ENCODE measurements at places on chromosomes 2 and 18.
A peak's percentile ranks its signal among the peaks of the same experiment; 100 is the strongest.

DNA sequence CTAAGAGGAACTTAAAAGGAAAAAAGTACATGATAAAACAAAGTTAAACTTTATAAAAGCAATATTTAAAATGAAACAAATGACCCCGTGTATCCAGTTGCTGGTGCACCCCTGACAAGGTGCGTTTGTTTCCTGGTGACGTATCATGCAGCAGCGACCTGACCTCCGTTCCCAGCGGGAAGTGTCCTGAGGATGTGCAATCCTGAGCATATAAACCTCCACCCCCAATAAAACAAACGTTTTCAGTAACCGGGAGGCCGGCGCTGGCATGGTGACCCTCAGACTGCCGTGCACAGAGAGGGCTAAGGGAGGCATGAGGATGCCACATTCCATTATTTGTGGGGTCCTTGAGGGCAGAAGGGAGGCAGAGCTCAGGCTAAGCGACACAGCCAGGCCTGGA is 14.8 kb downstream of the SLC66A2 start:
- no peak for DNase-seq

DNA sequence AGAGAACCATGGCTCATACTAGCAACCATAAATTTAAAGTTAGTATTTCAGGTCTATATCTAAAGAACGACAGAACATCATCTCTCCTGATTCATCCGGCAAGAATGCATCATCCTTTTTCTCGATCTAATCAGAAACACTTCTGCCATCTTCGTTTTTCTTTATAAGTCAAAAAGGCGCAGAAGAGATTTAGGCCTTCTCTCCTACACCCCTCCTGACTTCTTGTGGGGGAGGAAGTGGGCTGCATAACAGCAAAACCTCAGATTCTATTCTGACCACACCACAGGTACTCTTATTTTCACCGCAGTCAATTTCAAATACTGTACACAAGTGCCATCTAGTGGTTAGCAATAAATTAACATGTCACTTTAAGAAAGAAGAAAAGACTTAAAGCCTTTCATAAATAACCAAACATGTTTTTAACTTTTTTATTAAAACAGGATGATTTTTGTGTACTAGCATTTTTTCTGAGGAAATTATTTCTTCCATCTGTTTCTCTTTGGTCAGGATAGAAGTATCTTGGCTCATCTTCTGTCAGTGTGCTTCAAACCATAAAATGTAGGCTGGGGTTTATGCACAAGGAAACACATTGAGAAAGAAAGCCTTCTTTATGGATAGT is 48.4 kb upstream of the PIK3C3 start:
- peak; percentile 58 for DNase-seq

DNA sequence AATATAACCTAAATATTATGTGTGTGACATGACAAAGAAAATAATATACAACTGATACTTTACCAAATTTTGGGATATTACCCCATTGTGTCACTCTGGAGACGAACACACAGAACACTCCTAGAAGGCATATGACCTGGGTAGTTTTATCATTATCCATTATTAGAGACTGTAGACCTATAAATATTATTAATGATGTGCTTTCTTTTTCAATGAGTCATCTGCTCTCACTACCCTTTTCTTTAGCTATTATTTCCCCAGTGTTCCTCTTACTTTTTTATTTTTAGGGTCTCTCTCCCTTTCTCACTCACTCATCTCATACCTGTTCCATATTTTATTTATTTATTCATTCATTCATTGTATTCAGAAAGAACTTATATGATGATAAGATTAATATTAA is 143.3 kb upstream of the ITGA4 start:
- no peak for DNase-seq

- DNase-seq, result no peak
Observed at GRCh38 chr2:200225951-200226350, 80.5 kb upstream of the SPATS2L start.

DNA sequence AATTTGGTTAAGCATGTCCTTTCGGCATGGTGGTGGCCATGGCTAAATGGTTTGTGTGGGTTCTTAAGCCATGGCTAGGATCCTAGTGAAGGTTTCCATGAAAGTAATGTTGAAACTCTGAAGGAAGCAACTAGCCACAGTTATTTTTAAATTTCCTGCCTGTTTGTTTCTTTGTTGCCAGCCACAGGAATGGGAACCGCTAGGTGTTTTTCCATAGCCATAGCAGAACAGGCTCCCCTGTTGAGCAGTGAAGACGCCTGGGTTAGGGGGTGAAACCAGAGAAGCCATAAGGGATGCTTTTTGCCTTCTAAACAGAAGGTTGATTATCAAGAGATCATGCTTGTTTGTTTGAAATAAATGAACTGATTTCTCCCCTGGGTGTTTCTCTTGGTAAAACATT is 60.1 kb upstream of the CHMP1B start:
- no peak for DNase-seq

DNA sequence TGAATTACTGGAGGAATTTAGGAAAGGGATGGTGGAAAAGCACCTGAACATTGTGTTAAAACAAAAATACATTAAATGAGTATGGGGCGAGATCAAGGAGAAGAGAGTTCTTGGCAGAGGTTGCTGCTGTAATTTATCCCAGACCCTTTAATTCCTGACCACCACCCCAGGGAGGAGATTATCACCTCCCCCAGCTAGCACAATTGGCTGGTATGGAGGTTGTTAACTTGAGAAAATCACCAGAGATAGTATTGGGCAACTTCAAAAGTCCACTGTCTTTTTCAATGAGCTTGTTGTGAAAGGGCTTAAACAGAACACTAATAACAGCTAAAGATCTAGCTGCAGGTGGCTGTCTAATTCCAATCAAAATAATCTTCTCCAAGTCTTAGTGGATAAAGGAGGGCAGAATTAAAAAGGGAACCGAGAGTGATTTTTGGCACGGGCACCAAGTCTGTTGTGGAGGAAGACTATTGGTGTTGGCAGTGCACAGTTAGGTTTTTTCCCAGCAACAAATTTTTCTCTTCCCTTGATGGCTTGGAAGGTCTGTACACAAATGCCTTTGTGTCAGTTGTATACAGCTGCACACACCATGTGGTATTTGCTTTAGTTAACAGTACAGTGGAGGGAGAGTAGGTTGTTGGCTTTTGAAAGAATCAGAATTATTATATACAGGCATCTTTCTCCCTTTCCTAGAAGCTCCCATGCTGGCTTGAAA is 289.5 kb downstream of the SLC4A3 start:
- DNase-seq, result no peak

GRCh38 chr18:59821983-59822382 is 77.8 kb upstream of the PMAIP1 start:
- no peak for DNase-seq

DNA sequence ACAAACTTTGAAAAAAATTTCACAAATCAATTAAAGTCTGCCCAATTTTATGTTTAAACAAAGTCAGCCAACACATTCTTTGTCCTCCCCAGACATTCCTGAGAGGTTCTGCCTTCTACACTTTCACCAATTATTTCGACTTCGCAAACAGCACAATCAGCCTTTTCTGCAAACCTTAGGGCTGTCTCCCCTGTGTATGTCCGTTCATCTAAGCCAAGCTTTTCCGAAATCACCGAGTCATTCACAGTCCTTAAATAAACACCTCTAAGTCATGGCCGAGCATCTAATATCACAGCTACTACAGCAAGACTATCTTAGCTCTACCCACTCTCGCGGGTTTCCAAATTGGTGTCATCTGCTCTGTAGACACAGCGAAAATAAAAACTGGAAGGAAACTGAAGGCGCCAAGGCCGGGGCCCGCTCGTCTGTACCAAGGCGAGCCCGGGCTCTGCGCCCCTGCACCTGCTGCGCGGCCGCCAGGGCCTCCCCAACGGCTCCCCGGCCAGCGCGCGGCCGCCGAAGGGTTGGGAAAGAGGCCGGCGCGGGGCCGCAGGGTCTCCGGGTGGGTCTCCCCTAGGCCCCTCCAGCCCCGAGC is 730 bp downstream of the ODC1 start:
- DNase-seq, result peak; percentile 51

DNA sequence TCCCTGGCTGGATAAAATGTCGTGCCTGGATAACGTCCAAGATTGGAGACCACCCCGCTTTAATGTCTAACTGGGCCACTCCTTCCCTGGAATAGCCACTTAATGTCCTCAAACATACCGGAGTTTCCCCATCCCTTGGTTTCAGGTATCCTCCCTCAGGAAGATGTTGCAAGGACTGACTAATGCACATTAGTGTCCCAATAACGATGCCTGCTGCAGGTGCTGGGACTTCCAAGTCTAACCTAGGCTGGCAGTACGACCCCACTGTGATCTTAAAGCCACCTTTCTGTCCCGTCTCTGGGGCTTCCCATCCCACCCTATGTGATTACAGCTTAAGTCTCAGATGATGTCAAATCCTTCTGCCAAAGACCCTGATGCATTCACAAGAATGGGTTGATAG is 1.1 kb upstream of the ATP6V1C2 start:
- no peak for DNase-seq

DNA sequence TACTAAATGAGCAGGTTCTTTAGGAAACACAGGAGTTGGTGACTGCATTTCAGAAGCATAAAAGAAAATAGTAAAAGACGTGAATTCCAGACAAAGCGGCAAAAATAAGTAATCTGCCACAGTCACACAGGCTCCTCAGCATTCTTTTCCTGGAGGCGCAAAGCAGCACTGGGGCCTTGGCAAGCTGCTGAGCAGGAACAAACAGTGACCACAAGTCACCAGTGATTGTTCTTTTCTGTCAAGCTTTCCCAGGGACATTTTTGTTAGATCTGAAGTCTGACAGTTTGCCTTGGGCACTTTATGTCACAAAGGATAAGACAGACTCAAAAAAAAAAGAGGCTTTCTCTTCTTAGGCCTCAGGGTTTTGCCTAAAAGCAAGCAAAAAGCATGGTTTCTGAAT is 216.2 kb downstream of the CDH20 start:
- DNase-seq, result no peak

DNA sequence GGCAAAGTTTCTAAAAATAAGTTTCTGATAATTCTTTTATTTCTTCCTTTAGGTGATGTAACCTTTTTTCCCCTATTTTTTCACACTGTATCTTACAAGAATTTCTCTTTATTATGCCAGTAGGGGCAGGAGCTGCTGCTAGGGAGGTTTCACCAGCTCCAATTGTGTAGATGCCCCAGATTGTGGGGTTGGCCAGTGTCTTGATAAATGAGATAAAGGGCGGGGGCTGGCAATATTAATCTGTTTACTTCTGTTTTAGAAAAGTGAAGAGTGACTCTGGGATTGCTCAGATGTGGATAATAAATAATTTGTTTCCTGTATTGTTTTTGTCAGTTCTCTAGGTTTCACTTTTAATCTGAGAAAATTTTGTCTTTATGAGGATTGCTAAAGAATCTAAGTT is 190.4 kb downstream of the MC4R start:
- no peak for DNase-seq

DNA sequence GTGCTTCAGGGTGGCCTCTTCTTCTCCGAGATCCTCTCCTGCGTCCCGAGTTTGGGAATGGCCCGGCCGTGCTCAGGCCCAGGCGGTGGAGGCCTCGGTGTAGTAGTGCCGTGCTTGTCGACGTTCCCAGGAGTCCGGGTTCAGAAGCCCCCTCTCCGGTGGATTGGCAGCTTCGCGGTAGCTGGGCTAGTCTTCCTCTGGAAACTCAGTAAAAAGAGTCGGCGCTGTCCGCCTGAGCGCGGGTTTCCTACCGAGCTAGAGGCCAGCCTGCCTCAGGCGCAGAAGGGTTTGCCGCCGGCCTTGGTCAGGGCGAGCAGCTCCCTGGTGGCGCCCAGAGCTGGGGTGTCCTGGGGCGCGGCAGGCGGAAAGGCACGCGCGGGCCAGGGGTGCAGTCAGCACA is 3.2 kb downstream of the RALBP1 start:
- DNase-seq, result no peak

GRCh38 chr2:170498619-170499018 is 216.5 kb upstream of the SP5 start:
- DNase-seq, result peak; percentile 14

DNA sequence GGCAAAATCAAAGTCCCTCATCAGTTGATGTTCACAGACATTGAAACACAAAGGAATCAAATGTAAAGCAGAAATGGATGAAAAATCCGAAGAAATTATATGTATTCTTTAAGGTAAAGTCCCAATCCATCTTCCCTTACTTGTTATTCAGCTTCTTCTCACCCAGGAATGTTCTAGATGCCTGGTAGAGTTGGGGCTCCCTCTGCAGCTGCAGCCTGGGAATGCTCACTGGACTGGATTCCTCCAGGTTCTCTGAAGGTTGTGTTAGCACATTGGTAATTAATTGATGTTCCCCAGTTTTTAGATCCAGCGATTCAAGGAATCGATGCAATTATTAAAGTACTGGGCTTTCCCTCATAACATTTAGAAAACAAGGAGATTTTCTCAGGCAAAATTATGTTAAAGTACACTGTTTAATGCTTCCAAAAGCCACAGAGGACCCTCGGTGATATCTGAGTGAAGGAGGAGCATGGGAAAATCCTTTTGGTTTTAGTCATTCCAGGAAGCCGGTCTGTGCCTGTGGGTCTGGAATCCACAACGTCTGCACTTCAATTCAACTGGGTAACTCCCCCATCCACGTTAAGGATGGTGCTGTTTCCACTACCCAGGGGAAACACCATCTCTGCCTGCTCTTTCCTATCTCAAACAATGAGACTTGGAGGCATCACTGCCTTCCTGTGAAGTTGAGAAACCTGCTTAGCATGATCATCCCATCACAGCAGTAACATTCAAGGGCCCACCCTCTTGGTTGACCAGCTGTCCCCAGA is 22.0 kb downstream of the NTSR2 start:
- DNase-seq, result no peak

DNA sequence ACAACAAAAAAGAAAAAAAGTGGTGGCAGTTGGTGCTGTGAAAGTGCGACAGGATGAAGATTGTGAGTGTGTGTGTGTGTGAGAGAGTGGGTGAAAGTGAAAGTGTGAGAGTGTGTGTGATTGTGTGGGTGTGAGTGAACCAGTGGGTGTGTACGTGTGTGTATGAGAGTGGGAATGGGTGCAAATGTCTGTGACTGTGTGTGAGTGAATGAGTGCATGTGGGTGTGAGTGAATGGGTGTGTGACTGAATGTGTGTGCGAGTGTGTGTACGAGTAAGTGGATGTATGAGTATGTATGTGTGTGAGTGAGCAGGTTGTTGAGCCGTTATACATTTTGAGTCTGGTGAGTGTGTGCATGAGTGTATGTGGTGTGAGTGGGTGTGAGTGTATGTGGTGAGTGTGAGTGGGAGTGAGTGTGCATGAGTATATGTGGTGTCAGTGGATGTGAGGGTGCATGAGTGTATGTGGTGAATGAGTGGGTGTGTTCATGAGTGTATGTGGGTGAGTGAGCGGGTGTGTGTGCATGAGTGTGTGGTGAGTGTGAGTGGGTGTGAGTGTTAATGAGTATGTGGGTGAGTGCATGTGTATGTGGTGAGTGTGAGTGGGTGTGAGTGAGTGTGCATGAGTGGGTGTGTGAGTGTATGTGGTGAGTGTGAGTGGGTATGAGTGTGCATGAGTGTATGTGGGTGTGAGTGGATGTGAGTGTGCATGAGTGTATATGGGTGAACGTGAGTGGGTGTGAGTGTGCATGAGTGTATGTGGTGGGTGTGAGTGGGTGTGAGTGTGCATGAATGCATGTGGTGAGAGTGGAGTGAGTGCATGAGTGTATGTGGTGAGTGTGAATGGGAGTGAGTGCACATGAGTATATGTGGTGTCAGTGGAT is 69.3 kb upstream of the HPCAL1 start:
- no peak for DNase-seq
